ENCODE measurements at places on chromosomes 2 and 18.

GRCh38 chr18:48138660-48139430 lies 208.4 kb upstream of the SMAD2 start:
- no peaks in the 10 kb centered on the region for H3K36me3 ChIP-seq
- no peak overlapping the region for H3K4me3 ChIP-seq
- peaks cover 26% of the 10 kb centered on the region for H3K4me1 ChIP-seq
- DNase-seq = no peak
- H3K27me3 ChIP-seq = peaks cover 66% of the 10 kb centered on the region

DNA sequence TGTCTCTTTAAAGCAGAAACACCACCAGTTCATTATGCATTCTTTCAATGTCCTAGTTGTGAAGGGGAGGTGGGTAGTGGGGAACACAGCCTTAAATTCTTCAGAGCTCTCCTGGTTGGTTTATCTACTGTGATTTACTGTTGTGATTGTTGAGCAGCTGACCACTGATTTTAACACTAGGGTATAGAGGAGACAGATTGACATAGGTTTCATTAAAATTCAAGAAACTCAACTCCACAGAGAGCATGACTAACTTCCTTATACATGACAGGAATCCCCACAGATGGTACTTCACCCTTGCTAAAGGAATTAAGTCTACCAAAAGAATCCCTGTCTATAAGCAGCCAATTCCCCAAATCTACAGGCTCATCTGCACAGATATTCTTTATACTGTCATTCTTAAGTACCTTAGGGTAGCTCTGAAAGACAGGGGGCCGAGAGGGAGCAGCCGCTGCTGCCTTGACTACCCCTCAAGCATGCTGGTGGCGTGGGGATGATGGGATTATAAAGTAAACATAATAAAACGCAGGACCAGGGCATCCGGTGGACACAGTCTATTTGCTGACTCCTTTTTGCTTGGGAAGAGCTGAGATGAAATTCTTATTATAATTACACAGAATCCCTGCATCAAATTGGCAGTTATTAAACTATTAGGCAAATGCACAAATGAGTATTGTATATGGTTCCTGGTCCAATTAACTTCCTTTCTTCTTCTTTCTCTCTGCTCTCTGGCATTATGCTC lies 1377.6 kb upstream of the PIK3C3 start:
- H3K27ac ChIP-seq = no peak overlapping the region
- H3K27me3 ChIP-seq = no peaks in the 10 kb centered on the region
- H3K36me3 ChIP-seq = no peaks in the 10 kb centered on the region
- H3K4me3 ChIP-seq = no peak overlapping the region
- H3K4me1 ChIP-seq = peaks cover 31% of the 10 kb centered on the region

DNA sequence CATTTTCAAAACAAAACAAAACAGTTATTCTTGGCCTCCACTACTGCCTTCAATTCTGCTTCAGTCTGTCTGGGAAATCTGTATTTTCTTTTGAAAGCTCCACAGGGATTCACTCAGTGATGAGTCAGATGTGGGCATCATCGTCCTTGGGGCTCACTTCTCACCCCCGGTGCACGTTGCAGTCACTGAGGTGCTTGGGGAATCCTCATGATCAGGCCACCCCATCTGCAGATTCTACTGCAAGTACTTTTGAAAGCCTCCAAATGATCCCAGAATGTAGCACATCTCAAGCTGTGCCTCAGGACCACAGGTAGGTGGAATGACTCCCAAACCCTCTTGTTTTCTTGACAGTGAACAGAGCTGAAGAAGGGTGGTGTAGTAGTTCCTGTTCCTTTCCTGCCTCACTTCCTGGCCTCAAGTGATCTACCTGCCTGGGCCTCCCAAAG lies 34.3 kb downstream of the LPIN2 start:
- H3K4me3 ChIP-seq = no peak overlapping the region
- no peak overlapping the region for H3K27ac ChIP-seq
- peaks cover 17% of the 10 kb centered on the region for H3K4me1 ChIP-seq
- no peaks in the 10 kb centered on the region for H3K27me3 ChIP-seq
- no peak for DNase-seq

DNA sequence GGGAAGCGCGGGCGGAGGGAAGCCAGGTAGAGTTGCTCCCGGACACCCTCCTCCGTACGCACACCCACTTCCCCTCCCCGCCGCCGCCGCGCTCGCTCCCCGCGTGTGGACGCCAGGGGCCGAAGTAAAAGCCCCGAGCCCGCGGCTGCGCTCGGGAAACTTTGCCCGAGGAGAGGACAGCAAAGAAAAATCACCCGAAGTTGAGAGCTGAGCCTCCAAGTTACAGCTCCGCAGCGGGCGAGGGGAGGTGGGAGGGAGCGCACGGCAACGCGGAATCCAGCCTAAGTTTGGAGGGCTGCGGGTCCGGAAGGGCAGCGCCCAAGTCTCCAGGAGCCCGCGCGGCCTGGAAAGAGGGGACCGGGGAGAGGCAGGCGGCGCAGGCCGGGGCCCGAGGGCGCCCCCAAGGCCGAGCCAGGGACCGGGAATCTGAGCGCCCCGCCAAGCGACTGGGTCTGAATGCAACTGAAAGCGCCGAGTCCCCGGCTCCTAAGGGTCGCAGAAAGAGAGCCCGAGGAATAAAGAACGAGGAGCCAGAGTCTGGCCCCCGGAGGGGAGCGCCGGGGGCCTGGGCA lies 706 bp upstream of the BCL11A start:
- peak; percentile 73 for DNase-seq
- no peaks in the 10 kb centered on the region for H3K36me3 ChIP-seq
- H3K27ac ChIP-seq = no peak overlapping the region
- peaks cover 82% of the 10 kb centered on the region for H3K27me3 ChIP-seq
- peak overlapping the region; percentile 59 for H3K4me3 ChIP-seq
- peaks cover 43% of the 10 kb centered on the region for H3K4me1 ChIP-seq

DNA sequence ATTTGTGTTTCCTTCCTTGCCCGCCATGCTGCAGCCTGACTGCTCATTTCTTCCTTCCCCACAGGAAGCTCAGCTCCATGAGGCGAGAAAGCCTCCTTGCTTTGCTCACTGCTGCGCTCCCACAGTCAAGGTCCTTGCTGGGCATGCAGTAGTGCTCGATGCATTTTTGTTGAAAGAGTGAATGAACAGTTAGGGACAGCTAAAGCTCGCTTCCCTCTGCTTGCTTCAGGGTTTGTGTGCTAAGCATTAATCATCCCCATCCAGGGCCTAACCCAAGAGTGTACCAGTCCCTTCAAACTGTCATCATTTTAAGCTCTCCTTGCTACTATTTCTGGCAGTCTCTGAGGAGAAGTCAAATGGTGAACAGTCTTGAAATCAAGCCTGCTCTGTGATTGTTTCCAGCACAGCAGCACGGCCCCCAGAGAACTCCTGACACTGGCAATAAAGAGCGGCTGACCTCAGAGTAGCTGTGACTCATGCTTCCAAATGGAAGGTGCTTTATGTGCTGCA lies 171.7 kb upstream of the SOX11 start:
- no peak overlapping the region for H3K4me3 ChIP-seq
- peaks cover 6% of the 10 kb centered on the region for H3K4me1 ChIP-seq
- H3K36me3 ChIP-seq = no peaks in the 10 kb centered on the region
- no peak overlapping the region for H3K27ac ChIP-seq
- no peaks in the 10 kb centered on the region for H3K27me3 ChIP-seq

- no peak for DNase-seq
- H3K27me3 ChIP-seq = no peaks in the 10 kb centered on the region
- H3K36me3 ChIP-seq = no peaks in the 10 kb centered on the region
These were observed 303.8 kb upstream of the TRIB2 start for GRCh38 chr2:12412898-12413305.

- peaks cover 8% of the 10 kb centered on the region for H3K4me1 ChIP-seq
- DNase-seq = no peak
- no peak overlapping the region for H3K4me3 ChIP-seq
- no peaks in the 10 kb centered on the region for H3K27me3 ChIP-seq
- no peaks in the 10 kb centered on the region for H3K36me3 ChIP-seq
- no peak overlapping the region for H3K27ac ChIP-seq
These were observed 247.6 kb downstream of the DLGAP1 start for GRCh38 chr18:4207383-4207985.

DNA sequence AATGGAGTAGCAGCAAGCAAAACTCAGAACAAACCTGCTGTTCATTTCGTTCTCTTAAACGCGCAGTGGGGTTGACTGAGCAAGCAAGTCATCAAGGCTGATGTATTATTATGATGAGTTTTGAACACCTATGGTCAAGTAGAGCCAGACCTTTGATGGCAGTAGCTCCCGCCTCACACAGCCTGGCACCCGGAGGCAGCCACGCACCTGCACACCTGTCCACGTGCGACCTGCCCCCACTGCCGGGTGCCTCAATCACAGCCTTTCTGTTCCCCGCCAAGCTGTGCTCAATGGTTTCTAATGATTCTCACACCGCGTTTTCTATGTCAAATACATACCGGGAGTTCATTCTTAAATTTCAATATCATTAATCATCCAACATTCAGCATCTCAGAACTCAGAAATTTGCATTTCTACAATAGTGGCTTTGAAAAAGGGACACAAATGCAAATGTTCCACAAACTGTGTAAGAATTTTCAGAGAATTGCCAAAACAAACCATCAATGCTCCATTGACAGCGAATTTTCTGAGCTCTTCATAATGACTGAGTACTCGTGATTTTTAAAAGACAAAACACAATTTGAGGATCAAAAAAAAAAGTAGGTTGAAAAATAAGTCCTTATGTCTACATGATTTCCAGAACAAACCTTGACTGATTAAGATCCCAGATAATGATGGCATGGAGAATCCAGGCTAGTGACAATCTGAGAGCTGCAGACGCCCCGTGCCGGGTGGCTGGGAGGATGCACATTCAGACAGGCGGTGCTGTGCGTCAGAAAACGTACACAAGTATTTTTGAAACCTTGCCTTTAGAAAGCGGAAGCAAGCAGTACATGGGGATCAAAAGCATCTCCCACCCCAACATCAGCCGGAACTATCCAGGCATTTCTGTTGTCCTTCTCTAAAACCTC lies 56.6 kb downstream of the HDAC4 start:
- peaks cover 4% of the 10 kb centered on the region for H3K4me1 ChIP-seq
- H3K4me3 ChIP-seq = no peak overlapping the region
- no peak for DNase-seq

GRCh38 chr2:207805566-207806226 lies 36.0 kb upstream of the FZD5 start:
- no peaks in the 10 kb centered on the region for H3K36me3 ChIP-seq
- no peak for DNase-seq
- peaks cover 40% of the 10 kb centered on the region for H3K4me1 ChIP-seq
- no peak overlapping the region for H3K27ac ChIP-seq

DNA sequence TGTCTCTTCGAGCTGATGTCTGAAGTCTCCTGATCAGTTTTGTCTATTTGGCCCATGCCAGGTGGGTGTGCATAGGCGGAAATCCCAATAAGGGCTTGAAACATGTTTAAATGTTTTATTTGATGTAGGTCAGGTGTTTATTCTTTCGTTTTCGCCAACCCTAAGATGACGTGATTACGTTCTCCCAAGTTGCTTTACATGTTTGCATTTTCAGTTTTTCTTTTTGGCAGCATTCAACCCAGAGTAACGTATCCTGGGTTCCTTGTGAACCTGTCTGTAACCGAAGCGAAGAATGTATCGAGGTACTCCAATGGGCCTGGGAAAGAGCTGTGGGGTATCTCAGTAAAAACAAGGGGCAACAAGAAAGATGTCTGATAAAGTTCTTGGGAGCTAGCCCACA lies 3.1 kb downstream of the ALPK2 start:
- no peaks in the 10 kb centered on the region for H3K36me3 ChIP-seq
- no peak for DNase-seq
- no peak overlapping the region for H3K4me3 ChIP-seq

- no peaks in the 10 kb centered on the region for H3K36me3 ChIP-seq
- peak; percentile 47 for DNase-seq
- peaks cover 22% of the 10 kb centered on the region for H3K4me1 ChIP-seq
- peaks cover 70% of the 10 kb centered on the region for H3K27me3 ChIP-seq
These were observed 62.1 kb upstream of the MAPRE2 start for GRCh38 chr18:34978953-34979608.

DNA sequence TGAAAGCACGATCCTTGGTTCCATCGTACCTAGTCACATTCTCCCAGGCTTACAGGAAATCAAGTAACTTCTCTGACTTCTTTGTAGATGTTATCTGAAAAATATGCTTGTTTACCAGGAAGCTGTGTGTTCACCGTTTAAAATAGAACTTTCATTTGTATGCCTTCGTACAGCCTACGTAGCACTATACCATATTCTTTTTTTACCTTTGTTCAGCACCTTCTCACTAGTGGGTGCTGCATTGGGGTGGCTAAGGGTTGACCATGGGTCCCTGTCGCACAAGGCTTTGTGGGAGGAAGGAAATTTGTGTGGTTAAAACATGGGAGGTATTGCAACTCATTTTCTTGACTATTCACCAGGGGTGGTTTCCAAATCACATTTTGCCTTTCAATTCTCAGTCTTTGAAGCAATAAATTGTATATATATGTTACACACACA lies 16.6 kb downstream of the MALT1 start:
- H3K4me3 ChIP-seq = no peak overlapping the region
- H3K4me1 ChIP-seq = no peaks in the 10 kb centered on the region
- H3K27ac ChIP-seq = no peak overlapping the region
- no peaks in the 10 kb centered on the region for H3K36me3 ChIP-seq
- no peak for DNase-seq

- H3K4me3 ChIP-seq = no peak overlapping the region
- no peaks in the 10 kb centered on the region for H3K27me3 ChIP-seq
- DNase-seq = no peak
- H3K36me3 ChIP-seq = no peaks in the 10 kb centered on the region
- H3K27ac ChIP-seq = no peak overlapping the region
These were observed 4.9 kb downstream of the TM4SF20 start for GRCh38 chr2:227374158-227374557.

DNA sequence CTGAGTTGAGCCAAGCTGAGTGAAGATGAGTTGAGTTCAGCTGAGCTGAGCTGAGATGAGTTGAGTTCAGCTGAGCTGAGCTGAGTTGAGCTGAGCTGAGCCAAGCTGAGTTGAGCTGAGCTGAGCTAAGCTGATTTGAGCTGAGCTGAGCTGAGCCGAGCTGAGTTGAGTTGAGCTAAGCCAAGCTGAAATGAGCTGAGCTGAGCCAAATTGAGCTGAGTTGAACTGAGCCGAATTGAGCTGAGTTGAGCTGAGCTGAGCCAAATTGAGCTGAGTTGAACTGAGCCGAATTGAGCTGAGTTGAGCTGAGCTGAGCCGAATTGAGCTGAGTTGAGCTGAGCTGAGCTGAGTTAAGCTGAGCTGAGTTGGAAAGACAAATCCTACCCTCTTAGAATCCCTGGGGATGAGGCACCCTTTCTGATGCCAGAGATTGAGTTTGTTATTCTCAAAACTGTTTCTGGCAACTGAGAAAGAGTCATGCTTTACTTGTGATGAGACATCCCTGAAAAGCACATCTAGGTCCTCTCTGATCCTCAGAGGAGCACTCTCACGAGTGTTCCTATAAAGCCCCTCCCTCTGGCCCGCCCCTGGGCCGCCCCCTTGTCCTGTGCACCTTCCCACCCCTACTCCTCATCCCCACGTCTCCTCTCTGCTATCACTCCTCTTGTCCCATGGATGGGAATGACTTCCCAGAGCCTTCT lies 116.5 kb downstream of the MCFD2 start:
- no peaks in the 10 kb centered on the region for H3K36me3 ChIP-seq
- no peaks in the 10 kb centered on the region for H3K27me3 ChIP-seq
- H3K27ac ChIP-seq = no peak overlapping the region
- DNase-seq = no peak

DNA sequence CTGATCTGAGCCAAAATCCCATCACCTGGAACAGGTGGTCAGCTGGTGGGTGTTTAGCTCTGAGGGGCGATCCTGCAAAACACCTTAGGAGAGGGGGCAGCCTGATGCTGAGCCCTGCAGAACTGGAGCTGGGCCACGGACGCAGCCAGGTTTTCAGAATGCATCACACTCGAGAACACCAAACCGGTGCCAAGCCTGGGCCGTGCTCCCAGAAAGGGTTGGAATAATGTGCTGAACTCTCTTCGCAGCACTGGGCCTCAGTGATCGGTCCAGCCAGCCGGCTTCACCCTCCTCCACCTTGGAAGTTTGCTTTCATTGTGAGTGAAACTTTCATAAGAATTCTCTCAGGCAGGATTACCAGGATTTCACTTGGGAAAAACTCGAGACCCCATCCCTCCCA lies 56.5 kb upstream of the TTC39C start:
- no peak overlapping the region for H3K4me3 ChIP-seq
- H3K27ac ChIP-seq = no peak overlapping the region
- no peaks in the 10 kb centered on the region for H3K4me1 ChIP-seq
- no peak for DNase-seq

Measured in neural progenitor cell (in vitro differentiated cells).